ENCODE measurements at places on chromosomes 1 and 21.
A peak's percentile ranks its signal among the peaks of the same experiment; 100 is the strongest.

DNA sequence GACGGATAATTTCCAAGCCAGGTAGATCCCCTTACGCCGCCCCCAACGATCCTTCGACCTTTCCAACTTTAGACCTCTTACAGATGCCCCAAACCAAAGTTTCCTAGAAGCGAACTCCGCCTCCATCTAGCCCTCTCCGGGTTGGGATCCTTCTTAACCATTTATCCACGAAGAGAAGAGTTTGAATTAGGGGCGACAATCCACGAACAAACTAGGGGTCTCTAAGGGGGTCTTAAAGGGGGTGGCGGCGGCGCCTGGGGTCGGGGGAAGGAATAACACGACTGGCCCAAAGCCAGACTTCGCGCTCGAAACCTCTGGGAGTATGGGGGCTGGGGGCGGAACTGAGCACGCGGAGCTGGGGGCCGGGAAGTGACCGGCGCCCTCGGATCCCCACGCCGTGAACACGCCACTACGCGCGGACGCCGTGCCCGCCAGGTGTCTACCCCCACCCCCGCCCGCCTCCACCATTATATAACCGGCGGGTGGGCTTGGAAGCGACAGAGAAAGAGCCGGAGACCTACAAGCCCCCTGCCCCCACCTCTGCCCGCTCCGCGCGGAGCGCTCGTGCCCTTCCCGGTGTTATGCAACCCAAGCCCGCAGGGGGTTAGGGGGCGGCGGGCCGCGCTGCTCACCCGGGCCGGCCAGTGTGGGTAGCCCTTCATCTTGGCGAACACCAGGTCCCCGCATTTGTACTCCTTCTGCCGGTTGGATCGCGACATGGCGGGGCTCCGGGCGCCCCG, 594 bp downstream of the HDGF start:
- DNase-seq: peak; percentile 43

DNA sequence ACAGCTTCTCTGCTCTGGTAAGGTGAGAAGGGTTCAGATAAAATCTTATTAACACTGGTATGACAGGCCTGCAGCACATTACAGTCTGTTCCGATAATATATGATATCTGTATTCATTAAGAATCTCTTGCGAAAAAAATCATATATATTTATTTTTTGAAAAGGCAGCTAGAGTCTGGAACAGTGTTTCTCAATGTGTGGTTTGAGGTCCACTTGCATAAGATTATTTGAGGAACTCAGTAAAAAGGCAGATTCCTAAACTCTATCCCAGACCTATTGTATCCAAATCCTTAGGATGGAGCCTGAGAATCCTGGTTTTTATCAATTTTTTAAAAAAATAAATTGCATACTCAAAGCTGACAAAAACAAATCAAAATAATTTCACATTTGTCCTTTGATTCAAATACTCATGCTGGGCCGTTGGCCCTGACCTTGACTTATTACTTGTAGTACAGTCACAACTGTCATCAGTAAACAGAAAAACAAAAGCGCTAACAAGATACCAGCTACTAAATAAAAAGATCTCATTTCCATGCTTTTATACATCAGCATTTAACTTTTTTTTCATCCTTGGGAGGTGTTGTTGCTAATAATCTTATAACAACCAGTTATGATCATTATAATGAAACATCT, 60.6 kb downstream of the RGS2 start:
- no peak for DNase-seq

DNA sequence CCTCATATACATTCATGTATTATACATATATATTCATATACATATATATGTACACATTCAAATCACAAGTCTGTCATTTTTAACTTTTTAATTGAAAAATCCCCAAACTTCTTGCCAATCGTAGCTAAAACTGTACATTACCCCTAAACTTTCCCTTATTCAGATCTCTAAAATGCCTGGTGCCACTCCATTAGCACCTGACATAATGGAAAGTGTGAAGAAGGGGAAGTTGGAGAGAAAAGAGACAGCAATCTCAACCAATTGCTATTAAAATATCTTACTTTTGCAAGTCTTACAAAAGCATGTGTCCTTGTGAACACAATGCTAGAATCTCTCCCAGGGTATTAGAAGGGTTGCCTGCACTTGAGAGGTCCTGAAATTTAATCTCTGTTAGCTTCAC, 22.7 kb upstream of the PRKACB start:
- no peak for DNase-seq

- DNase-seq: no peak
These were observed 88.4 kb upstream of the PDE4B start for GRCh38 chr1:65704318-65704717.

DNA sequence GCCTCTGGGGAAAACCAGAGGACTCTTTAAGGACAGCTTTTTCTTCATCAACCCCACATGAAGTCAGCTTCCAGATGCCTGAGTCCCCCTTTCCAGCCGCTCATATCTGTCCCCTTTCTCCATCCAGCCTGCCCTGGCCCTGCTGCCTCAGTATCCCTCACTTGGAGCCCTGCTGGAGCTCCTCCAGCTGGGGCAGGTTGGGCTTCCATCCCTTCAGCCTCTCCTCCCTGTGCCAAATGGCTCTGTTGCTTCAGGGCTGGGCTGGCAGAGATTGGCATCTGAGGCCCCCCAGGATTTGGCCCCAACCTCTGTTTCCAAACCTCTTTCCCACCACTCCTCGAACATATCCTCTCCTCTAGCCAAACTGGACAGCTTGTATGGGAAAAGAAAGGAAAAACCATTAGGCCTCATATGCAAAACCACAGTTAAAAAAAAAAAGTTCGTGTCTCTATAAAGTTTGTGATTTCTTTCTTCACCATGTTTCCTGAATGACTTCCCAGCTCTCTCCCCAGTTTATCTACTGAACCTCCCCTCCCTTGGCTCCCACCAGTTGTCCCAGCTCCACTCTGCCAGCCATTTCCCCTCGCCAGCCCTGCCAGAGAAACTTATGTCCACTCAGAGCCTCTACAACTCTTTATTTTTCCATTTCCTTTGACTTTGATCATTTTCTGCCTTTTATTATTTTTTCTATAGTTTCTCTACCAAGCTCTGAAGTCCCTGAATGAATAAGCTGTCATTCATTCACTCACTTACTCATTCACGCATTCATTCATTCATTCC, 217.9 kb downstream of the FOXD2 start:
- DNase-seq: no peak

GRCh38 chr1:84743896-84744295, 53.6 kb upstream of the SSX2IP start:
- no peak for DNase-seq

DNA sequence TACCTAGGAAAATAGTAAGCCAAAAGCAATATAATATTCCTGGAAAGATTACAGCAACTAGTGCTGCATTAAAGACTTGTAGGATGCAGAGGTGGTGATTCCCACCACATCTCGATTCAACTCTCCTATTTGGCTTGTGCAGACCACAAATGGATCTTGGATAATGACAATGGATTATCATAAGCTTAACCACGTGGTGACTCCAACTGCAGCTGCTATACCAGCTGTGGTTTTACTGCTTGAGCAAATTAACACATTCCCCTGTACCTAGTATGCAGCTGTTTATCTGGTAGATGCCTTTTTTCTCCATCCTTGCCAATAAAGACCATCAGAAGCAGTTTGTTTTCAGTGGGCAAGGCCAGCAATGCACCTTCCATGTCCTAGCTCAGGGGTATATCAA, 542.7 kb upstream of the ADGRL4 start:
- no peak for DNase-seq

GRCh38 chr1:193103759-193104501, 1.3 kb downstream of the GLRX2 start:
- no peak for DNase-seq

DNA sequence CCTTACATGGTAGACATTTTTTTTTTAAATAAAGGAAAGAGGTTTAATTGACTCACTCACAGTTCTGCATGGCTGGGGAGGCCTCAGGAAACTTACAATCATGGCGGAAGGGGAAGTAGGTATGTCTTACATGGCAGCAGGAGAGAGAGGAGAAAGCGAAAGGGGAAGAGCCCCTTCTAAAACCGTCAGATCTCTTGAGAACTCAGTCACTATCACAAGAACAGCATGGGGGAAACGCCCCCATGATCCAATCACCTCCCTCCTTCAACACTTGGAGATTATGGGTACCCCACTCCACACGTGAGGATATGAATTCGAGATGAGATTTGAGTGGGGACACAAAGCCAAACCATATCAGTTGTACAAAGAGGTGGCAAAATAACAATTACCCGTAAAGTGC, 301.7 kb downstream of the GRIK1 start:
- DNase-seq: no peak

GRCh38 chr21:37210130-37210529, 57.0 kb downstream of the VPS26C start:
- no peak for DNase-seq

DNA sequence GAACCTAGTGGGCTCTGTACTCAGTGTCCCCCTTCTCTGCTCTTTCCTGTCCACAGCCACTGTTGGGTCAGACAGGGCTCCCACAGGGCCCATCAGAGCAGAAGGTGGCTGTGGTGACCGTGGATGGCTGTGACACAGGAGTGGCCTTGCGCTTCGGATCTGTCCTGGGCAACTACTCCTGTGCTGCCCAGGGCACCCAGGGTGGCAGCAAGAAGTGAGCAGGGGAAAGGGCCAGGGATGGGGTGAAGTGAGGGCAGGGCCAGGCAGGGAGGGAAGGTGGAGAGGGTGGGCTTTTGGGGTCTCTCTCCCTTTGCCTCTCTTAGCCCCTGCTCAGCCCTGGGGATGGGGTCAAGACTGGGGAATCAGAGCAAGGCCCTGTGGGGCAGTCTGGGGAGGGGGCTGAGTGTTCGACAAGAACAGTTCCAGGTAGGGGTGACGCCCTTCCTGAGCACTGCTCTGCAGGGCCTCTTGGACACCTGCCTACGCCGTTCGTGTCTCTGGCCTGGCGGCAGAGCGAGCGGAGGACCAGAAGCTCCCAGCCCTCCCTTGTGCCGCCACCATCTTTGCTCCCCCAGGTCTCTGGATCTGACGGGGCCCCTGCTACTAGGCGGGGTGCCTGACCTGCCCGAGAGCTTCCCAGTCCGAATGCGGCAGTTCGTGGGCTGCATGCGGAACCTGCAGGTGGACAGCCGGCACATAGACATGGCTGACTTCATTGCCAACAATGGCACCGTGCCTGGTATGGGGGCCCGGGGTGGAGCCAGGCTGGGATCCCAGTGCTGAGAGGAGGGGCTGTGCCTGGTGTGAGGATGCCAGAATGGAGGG, 13.1 kb downstream of the CELSR2 start:
- DNase-seq: no peak

- peak; percentile 59 for DNase-seq
These were observed 5.6 kb upstream of the S100A7 start for GRCh38 chr1:153465811-153466636.

DNA sequence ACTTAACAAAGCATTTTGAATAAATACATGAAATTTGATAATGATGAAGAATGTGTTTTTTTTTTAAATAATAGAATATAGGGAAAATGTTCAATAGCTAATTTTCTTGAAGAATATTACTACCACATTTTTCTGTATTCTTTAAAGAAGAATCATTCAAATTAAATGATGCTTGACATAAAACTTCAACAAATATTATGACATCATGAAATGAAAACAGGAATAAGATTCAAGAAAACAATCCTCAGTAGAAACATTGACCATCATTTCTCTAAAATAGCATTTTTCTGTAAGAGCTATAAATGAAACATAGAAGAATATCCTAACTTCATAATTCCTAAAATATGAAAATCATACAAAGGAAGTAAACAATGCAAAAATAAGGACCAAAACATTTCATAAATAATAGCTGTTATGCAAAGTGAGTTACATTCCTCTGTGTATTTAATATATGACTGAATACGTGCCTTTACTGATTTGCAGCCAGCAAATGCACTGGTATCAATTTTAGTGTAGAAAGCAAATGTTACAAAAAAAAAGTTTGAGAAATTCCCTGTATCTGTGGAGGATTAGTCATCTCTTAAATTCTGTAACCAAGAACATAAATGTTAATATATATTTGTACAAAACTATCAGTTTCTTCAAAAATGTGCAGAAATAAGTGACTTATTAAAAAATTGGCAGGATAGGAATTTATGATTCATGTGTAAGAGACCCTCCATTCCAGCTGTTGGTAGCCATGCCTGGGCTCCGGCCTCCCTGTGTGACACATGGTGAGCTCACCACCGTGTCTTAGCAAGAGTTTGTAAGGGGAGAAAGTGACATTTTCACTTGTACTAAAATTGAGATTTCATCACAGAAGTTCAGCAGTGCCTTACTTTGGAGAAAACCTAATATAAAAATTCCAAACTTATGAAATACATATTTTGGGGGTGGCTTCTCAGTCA, 15.0 kb upstream of the PTPN14 start:
- no peak for DNase-seq

DNA sequence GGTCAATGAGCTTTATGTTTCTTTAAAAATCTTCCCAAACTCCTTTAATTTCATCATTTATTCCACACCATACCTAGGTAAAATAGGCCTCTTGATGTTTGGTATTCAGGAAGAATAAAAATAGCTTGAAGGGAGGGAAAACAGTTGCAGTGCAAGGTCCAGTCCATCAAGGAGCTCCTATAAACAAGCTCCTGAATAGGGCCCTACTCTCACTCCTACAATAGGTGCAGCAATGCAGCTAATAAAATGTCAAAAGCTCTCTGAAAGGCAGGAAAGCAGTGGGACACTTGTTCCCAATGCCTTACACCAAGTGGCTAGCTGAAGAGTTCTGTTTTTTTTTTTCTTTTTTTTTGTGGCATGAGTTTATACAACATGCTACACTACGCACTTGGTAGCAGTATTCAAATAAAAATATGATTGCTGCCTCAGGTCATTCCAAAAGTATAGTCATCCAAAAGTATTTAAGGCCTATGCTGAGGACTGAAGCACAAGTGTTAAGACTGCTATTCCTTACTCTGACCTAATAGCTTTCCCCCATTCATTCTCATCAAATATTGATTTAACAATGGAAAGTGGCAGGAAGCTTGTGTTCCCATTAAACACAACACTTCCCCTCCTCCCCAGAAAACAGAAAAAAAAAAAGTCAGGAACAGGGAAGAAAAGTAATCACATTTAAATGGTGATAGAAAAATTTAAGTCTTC, 9.8 kb downstream of the TEX38 start:
- DNase-seq: no peak

DNA sequence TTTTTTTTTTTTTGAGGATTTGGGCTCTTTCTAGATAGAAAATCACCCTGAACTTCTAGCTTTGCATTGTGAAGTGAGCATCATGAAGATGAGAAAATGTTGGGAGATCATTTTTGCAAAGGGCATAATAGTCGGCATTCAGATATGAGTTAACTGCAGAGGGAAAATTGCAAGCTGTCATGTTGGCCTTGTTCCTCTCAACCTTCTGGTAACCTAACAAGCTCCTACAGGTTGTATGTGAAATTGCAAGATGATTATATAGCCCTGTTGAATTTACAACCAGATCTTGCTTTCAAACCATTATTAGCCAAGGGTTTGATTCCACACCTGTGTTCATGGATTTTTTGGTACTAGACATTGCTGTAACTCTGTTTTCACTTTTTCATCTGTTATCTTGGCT, 2.2 kb downstream of the ELOA start:
- DNase-seq: no peak

DNA sequence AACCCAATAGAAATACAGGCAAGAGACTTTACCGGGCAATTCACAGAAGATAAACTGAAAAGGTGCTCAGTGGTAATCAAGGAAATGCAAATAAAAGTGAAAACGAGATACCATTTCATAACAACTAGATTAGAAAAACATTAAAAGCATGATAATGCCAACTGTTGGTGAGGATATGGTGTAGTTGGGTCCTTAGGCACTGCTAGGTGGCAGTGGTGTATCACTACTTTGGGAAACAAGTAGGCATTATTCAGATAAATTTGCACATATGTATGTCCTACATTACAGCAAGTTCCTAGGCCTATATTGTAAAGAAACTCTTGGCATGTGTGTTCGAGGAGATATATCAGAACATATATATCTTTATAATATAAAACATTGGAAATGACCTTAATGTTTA, 31.0 kb downstream of the AZIN2 start:
- DNase-seq: no peak

GRCh38 chr21:36692835-36693488, 6.0 kb upstream of the SIM2 start:
- no peak for DNase-seq
